NCI-H1092 treated with DMSO at 0.1 percent for 48 hours (cell line): ENCODE measurements at places on chromosomes 16 and 17.

GRCh38 chr17:62045109-62045508 is 20.0 kb downstream of the MED13 start:
- DNase-seq, result no peak

- DNase-seq, result no peak
Observed at GRCh38 chr16:81973737-81974136, 37.5 kb downstream of the SDR42E1 start.

GRCh38 chr16:11501632-11502031 is 85.1 kb downstream of the LITAF start:
- DNase-seq, result no peak

- DNase-seq, result no peak
Observed at GRCh38 chr17:41199421-41200078, 9.9 kb downstream of the KRTAP9-1 start.

GRCh38 chr17:82217120-82217529 is 4.5 kb upstream of the CCDC57 start:
- DNase-seq, result no peak

DNA sequence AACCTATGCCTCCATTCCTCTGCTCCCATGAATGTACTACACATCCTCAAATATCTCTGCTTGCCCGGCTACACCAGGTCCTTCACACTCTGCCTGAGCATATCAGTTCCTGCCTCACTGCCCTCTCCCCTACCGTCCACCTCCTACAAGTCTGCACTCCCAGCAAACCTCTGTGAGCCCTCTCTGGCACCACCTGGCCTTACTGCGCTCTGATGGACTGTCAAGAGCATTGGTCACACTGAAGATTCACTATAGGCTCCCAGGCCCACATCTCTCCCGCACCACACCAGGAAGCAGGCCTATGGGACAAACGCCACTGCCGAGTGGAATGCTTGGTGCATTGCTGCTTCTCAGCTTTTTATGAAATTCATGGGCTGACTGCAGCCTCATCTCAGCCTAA is 8.9 kb downstream of the GINS2 start:
- no peak for DNase-seq
